Pons (tissue), 1 donor: ENCODE measurements at places on chromosomes 12 and 14.

- peak; percentile 22 for DNase-seq
Measured at GRCh38 chr14:100147181-100147631, 12.2 kb downstream of the DEGS2 start.

DNA sequence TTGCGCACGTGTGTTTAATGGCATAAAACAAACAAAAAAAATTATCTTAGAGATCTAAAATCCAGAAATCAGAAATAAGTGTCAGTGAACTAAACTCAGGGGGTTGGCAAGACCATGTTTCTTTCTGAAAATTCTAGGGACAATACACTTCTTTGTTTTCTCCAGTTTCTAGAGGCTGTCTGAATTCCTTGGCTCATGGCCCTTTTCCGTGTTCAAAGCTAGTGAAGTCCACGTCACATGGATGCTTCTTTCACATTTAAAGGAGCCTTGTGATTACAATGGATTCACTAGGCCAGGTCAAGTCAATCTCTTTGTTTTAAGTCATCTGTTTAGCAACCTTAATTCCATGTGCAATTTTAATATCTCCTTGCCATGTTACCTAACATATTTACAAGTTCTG lies 22.4 kb downstream of the SLCO1B3 start:
- peak; percentile 21 for DNase-seq

- no peak for DNase-seq
Measured at GRCh38 chr12:121798787-121799155, 5.0 kb upstream of the SETD1B start.

- no peak for DNase-seq
Measured at GRCh38 chr14:68977718-68978171, 1.4 kb downstream of the ACTN1 start.

DNA sequence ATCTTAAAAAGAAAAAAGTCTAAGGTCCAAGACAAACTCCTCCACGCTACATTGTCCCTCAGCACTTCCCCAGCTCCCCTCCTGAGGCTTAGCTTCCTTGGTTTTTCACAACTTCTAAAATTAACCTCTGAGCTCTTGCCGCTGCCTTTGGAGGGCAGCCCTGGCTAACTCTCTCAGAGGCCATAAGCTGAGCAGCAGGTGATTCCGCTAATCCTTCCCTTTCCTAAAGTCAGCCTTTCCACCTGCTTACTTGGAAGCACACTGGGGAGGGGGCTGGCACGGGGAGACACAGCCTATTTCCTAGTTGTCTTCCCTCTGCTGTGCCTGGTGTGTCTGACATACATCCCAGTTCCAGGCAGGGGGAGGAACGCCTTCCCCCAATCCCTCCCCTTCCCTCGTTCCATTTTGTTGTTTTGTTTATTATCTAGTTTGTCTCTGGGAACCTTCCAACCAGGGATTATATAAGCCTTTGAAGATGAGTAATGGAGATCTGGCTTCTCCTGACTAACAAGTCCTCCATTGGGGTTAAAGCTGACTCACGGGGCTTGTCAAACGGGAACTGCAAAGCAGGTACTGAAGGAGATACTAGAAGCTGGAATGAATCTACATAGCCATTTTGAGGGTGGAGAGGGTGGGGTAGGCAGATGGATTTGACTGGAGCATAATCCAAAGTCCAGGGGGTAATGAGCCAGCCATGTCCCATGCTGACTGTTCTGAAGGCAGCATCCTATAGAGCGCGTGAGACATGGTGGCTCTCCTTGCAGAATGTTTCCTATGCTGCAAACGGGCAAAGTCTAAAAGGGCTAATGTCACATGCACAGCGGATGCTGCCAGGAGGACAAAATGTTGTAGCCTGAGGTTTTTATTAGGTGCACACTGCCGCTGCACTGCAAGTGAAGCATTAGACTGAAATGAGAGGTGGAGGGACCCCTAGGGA lies 230.8 kb downstream of the FOXN3 start:
- peak; percentile 32 for DNase-seq
